ENCODE measurements at places on chromosomes 12 and 14. TPM values are rescaled to one million over a fixed set of nuclear protein-coding genes. Genes with fewer than 3 reads are reported as not detected.
A peak's percentile ranks its signal among the peaks of the same experiment; 100 is the strongest.

GRCh38 chr12:39145175-39145999 lies 240.0 kb upstream of the CPNE8 start:
- DNase-seq: peak; percentile 38

DNA sequence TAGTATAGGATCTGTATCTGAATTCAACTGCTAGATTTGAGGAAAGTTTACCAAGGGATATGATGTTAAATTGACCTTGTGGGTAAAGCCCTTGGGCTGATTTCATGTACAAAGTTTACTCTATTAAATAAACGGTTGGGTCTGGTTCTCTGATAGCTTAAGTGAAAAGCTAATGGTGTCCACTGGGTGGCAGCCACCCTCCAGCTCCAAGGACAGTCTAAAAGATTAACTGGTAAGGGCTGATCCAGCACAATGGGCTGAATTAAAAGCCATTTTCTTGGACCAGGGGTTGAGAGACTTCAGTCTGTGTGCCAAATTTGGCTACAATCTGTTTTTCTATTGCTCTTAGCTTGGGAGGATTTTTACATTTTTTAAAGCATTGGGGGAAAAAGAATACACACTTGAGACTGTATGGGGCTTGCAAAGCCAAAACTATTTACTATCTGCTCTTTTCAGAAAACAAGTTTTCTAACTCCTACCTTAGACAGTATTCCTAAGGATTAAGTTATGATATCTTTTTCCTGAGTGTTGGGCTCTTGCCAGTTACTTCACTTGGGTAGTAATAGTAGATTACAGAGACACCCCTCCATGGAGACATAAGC lies 116.5 kb downstream of the GPHN start:
- no peak for DNase-seq

The BCAT1 gene
- 107 TPM for total RNA-seq

GRCh38 chr12:41367726-41368405 lies 179.7 kb downstream of the PDZRN4 start:
- DNase-seq: no peak

The CKAP4 gene
- 162 TPM for total RNA-seq

The SYT1 gene
- 31.9 TPM for total RNA-seq

DNA sequence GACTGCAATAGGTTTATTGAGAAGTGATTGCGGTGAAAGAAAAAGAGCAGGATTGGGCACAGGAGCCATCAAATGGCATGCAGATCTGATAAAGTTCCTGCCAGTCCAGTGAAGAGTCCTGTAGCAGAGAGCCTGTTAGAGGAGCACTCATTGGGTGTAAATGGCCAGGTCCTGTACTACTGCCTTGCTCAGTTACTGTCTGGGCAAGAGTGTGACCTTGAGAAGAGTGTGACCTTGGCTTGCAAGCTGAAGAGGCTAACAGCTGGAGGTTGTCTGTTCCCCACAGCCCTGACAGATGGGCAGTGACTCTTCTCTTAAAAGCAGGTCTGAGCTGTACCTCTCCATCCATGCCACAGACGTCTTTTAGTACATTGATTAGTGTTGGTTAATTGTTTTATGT lies 148.6 kb upstream of the SLC38A2 start:
- no peak for DNase-seq

The BICDL1 gene
- not detected for total RNA-seq
